ENCODE measurements at places on chromosomes 7 and 10.

DNA sequence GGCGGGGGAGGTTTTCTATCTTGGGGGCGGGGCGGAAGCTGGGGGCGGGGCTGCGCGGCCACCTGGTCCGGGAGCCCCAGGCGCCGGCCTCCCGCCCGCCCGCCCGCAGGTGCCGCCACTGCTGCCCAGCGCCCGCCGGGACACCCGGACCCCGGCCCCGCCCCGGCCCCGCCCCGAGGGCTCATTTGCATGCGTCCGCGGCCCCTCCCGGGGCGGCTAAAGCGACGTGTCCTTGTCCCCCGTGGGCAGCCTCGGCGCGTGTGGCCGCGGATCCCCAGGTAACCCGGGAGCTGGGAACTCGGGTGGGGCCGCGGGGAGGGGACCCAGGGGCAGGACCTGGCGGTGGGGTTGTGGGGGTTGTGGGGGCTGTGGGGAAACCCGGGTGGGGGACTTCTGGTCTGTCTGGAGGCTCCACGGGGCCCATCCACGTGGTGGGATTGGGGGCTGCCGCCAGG, at the start of gene BHLHA15:
BHLHA15 (plus strand) TSS at position 219 of the 455 bp plus-strand sequence. CDS start 871 bp downstream, outside the sequence.
- peak within 1 kb of the TSS; percentile 26 for H3K4me3 ChIP-seq
- H3K4me1 ChIP-seq, result peaks cover 13% of the 10 kb centered on the region
- H3K27ac ChIP-seq, result no peak within 1 kb of the TSS
- no peak for DNase-seq
- no peaks in the 10 kb centered on the region for H3K27me3 ChIP-seq
- H3K36me3 ChIP-seq, result peaks cover 17% of the 10 kb centered on the region

- no peaks in the 10 kb centered on the region for H3K27me3 ChIP-seq
- DNase-seq, result no peak
- no peak overlapping the region for H3K27ac ChIP-seq
- H3K4me3 ChIP-seq, result no peak overlapping the region
- H3K4me1 ChIP-seq, result no peaks in the 10 kb centered on the region
Measured at GRCh38 chr7:31633894-31634494, 53.0 kb upstream of the PPP1R17 start.

DNA sequence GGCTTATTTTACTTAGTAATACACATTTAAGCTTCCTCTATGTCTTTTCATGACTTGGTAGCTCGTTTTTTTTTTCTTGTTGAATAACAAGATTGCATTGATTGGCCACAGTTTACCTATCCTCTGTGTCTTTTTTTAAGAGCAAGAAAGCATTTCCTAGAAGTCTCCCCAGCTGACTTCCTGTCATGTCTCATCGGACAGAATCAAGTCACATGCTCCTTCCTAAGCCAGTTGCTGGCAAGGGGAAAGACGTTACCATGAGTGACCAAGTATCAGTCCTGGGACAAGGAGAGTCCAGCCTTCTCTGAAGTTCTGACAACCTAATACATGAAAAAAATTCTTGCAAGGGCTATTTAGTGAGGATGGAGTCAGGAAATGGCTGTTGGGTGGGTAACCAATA, 24.9 kb upstream of the SFRP5 start:
- no peak overlapping the region for H3K27ac ChIP-seq
- DNase-seq, result no peak
- peaks cover 32% of the 10 kb centered on the region for H3K4me1 ChIP-seq
- peak overlapping the region; percentile 34 for H3K4me3 ChIP-seq

- H3K27ac ChIP-seq, result no peak overlapping the region
- H3K4me3 ChIP-seq, result no peak overlapping the region
- peaks cover 15% of the 10 kb centered on the region for H3K4me1 ChIP-seq
- no peak for DNase-seq
Measured at GRCh38 chr10:89304446-89304845, 2.6 kb downstream of the IFIT2 start.

DNA sequence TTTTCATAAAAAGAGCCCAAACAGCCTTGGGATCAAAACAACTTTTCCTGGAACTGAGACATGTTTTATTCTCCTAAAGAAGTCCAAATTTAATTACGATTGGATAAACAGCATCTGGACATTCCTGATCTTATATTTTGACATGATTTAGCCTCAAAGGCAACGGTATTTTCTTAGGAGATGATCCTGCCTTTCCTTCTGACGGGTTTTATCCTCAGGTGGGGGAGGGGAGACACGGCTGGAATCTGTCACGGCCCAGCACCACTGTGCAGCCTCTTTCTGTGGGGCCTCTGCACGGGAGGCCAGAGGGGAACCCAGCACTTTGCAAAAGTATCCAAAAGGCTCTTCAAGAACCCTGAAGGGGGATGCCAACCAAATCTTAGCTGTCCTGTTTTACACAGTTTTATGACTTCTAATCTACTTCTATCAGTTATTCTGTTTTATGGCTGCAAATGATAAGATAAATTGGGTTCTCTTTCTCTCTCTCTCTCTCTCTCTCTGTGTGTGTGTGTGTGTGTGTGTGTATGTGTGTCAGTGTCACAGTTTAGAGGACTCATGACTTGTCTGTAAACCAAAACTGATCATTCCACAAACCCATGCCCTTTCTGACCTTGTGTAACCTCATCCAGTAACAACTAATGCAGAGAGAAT, 321.1 kb upstream of the NPVF start:
- H3K27me3 ChIP-seq, result peaks cover 2% of the 10 kb centered on the region
- no peak overlapping the region for H3K27ac ChIP-seq
- H3K4me1 ChIP-seq, result no peaks in the 10 kb centered on the region
- no peaks in the 10 kb centered on the region for H3K36me3 ChIP-seq
- DNase-seq, result no peak

- peaks cover 30% of the 10 kb centered on the region for H3K4me1 ChIP-seq
- no peaks in the 10 kb centered on the region for H3K36me3 ChIP-seq
- H3K4me3 ChIP-seq, result no peak overlapping the region
Measured at GRCh38 chr10:35443858-35444257, 107.5 kb downstream of the CCNY start.

GRCh38 chr10:77773631-77774426, 136.2 kb upstream of the KCNMA1 start:
- H3K4me3 ChIP-seq, result no peak overlapping the region
- no peak overlapping the region for H3K27ac ChIP-seq
- no peaks in the 10 kb centered on the region for H3K27me3 ChIP-seq
- DNase-seq, result no peak
- H3K36me3 ChIP-seq, result no peaks in the 10 kb centered on the region

All from CD4-positive, alpha-beta T cell (primary cell).